ENCODE measurements at places on chromosomes 4 and X. TPM values are rescaled to one million over a fixed set of nuclear protein-coding genes. Genes with fewer than 3 reads are reported as not detected.

DNA sequence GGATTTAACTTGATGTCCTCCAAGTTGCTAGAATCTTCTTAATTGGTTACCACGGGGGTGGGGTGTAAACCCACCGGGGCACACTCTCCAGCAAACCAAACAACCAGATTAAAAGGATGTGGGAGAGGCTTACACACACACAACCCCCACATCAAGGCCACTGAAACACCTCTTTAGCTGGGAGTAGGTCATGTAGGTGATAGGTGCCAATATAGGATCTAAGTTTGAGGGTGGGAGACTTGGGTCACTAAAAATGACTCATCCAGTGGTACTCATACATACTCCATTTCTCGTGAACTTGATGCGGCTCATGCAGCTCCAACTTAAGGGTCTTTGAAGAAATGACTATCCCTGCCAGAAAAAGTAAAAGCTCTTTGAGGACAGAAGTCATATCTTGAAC is 20.5 kb upstream of the CD40LG start:
- no peak for DNase-seq

- DNase-seq, result no peak
Observed at GRCh38 chrX:138287205-138287877, 424.2 kb downstream of the FGF13 start.

DNA sequence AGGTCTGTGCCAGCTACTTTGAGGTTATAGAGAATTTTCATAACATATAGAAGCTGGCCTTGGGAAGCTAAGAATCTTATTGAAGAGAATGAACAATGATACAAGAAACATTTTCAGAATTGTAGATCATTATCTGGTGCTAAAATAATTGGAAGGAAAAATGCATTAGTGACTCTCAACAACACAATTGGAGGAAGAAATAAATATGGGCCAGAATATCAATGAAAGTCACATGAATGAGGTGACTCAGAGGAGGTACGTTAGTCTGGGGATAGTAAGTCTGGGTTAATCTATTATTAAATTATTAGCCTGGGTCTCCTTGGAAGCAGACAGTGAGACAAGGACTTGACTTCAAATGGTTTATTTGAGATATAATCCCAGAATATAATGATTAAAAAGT is 529.3 kb upstream of the SLIT2 start:
- no peak for DNase-seq

- no peak for DNase-seq
Observed at GRCh38 chrX:133265331-133265730, 47.2 kb upstream of the TFDP3 start.

- DNase-seq, result no peak
Observed at GRCh38 chr4:138217567-138217966, 24.6 kb downstream of the SLC7A11 start.

DNA sequence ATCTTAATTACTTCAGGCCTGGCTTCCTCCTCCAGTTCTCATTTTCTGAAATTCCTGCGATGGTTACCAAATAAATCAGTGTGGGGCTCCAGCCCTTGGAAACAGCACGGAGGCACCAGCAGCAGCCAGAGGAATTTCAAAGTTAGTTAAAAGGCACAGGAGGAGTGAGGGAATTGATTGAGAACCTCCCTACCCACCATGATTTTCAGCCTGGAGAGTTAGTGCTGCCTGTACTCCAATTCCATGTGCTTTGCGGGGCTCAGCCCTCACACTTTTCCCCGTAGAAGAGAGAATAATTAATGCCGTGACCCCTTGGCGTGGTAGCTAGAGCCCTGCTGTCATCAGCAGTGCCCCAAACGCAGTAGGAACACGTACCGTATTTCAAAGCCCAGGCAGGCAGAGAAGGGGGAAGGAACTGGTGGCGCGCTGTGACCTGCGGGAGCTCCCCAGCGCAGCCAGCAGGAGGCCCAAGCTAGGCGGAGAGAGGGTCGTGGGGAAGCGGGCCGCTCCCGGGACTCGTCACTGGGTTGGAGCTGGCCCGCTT is 84.0 kb upstream of the IGFBP7 start:
- no peak for DNase-seq

- no peak for DNase-seq
Observed at GRCh38 chr4:174628191-174628590, 105.9 kb upstream of the HPGD start.

GRCh38 chrX:153573984-153574383 is 25.0 kb downstream of the CCNQ start:
- DNase-seq, result no peak

DNA sequence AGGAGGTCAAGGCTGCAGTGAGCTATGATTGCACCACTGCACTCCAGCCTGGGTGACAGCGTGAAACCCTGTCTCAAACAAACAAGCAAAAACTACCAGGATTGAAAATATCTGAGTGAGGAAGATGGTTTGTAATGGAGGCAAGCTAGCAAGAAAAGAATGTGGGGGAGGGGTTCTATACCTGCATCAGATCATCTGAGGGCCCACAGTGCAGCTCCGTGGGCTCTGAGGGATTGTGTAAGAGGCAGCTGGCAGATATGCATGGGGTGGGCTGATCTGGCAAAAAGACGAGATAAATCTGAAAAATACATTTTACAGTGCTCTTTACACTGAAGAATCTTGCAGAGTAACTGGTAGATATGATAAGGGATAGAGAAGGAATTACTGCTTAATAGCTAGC is 28.9 kb upstream of the CHRNA9 start:
- DNase-seq, result no peak

- no peak for DNase-seq
Observed at GRCh38 chr4:115126491-115126890, 13.1 kb upstream of the NDST4 start.

DNA sequence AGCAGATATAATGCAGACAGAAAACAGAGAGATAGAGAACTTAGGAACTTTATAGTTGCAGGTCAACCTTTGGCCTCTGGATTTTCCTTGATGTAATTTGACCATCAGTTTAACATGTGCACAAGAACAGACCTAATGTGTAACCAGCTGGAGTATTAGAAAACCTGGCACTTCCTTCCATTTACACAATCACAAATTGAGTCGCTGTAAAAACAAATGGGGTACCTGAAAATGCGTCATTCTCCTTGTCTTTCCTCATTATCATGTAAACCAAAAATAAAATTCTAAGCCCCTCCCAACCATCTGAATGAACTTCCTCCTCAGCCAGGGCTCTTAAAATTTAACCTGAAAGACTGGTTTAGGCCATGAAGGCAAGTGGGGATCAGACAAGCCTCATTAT is 358.4 kb upstream of the MAGEB16 start:
- DNase-seq, result no peak

DNA sequence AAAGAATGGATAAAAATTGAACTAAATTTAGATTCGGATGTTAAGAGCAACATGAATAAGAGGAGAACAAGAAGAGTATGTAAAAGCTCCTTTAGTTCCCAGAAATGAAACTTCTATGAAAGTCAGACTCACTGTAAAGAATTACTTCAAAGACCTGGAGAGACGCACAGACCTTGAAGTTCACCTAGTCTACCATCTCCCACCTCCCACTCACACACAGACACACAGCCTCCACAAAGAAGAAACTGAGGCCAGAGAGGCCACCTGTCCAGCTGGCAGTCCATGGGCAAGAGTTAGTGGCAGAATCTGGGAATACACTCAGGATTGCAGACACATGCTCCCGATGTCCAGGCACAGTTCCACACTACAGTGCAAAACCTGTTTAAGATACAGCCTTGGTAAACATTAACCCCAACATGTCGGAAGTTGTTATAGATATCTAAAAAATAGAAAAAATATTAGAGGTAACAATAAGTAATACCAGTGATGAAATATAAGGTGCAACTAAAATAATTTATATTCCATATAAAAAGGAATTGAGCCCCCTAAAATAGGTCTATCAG is 288.8 kb downstream of the INPP4B start:
- DNase-seq, result no peak

GRCh38 chrX:643241-643595 is 12.6 kb downstream of the SHOX start:
- DNase-seq, result no peak

DNA sequence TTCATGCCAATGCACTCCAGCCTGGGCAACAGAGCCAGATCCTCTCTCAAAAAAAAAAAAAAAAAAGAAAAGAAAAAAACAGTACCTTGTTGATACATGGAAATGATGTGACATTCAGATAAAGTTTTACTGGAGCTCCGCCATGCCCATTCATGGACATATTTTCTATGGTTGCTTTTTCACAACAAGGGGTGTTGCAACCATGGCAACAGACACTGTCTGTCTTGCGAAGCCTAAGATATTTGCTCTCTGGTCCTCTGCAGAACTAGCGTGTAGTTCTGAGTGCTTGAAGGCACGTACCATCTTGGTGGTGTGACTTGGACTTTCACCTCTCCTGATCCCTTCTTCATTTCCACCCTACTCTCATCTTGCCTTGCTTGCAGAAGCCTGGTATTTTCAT is 53.2 kb downstream of the TBL1X start:
- no peak for DNase-seq

DNA sequence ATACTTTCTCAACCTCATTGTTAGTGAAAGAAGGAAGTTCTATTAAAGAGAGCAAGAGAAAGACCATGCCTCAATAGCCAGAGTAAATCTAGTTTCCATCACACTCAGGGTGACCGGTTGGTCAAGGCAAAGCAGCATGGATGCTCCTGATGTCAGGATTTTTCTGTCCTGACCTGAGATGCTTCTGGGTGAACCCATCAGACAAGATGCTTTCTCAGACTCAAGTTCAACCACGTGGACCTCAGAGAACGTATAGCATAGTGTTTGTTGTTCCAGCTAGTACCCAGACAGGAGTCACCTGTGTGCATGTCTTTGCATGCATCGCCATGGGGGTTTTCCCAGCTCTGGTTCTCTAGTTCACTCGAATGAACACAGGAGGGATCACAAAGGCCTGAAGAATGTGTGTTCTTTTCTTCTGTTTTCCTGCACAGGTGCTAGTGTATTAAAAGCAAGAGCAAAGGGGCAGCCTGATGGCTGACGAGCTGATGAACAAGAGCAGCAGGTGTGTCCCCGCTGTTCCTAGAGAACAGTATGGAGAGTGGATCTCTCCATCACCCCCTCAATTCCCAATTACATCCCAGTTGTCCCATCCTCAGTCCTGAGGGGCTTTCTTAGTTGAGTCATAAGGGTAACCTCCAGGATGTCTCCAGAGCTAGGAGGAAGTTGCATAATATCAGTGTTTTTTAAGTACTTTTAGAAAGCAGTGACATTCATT is 110.5 kb upstream of the ENPP6 start:
- DNase-seq, result no peak

DNA sequence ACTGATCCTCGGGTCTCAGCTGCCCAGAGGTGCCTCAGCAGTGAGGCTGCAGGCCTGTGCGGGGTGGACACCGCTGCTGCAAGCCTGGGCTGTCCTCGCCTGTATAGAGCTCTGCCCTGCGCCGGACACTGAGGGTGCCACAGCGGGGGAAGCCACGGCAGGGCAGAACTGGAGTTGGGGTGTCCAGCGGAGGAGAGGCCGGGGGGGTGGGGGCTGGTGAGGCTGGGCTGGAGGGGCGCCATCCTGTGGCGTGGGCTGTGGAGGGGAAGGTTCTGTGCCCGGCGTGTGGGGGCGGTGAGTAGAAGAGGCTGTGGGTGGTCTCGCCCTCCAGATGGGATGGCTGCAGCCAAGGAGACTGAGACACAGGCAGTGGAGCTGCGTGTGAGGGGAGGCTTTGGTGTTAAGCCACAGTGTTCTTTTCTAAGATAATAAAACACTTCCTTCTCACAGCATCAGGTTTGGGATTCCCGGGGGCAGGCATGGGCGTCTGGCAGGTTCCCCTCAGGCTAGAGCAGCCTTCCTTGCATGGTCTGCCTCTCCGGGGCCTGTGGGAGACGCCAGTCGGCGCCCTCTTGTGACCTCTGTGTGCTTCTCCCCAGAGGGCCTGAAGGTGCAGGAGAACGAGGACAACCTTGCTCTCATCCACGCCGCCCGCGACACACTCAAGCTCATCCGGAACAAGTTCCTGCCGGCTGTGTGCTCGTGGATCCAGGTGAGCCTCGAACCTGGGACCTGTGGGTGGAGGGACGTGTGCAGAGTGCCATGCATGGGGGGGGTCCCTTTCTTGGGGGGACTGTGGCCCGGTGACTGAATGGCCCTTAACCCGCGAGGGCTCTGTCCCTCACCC is 7.4 kb downstream of the UVSSA start:
- DNase-seq, result no peak

DNA sequence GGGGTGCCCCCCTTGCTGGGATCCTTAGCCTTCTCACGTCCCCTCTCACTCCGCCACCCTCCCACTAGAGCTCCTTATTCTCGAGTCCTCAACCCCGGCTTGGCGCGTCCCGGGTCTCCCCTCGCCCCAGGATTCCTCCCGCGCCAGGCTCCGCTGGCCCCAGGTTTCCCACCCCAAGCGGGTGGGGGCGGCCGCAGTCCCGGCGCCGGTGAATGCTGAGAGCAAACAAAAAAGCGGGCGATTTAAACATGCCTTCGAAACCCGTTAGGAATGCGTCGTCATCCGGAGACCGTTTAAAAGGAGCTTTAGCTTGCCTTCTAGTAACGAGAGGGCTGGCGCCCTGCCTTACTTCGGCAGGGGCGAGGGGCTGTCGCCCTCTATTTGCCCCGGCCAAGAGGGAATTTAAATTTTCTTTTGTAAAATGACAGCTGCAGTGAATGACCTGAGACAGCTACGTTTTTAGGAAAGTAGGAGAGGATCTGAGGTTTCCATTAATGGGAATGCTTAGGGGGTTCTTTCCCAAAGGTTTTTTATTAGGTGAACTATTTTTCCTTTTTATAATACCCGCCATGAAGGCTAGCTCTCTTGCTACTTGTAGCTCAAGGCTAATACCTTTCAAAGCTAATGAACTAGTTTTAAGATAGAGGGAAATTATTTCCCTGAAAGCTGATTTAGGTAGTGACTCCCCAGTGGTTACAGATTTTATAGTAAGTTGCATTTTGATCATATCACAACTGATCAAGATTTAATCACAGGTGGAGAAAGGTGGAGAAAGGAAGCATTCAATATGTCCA is 3.1 kb downstream of the JADE1 start:
- no peak for DNase-seq

The AREG gene
- 34.9 TPM for total RNA-seq

The RBMXL3 gene
- total RNA-seq, result not detected

The PNCK gene
- not detected for total RNA-seq

The CT45A3 gene
- total RNA-seq, result not detected

The PSMD10 gene
- 18.0 TPM for total RNA-seq
